ENCODE measurements at places on chromosomes 3 and 15.

- DNase-seq, result no peak
Measured at GRCh38 chr3:170322566-170323269, 34.8 kb upstream of the SKIL start.

- no peak for DNase-seq
Measured at GRCh38 chr15:42139596-42139995, 16.8 kb downstream of the PLA2G4F start.

- DNase-seq, result no peak
Measured at GRCh38 chr3:171972871-171973348, 66.5 kb upstream of the FNDC3B start.

DNA sequence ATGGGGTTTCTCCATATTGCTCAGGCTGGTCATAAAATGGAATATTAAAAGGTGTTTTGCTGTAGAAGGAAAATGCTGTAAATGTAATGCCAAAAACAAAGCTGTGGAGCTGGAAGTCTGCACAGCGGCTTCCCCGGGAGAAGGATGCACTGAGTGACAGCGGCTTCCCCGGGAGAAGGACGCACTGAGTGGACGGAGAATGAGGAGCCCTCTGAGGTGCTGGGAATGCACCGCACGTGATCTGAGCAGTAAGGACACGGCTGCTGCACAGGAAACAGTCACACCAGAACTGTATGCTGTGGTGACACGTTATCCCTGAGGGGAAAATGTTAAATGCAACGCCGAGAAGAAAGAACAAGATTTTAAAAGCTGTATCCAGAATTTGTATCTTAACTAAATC is 24.6 kb downstream of the TNK2 start:
- no peak for DNase-seq

DNA sequence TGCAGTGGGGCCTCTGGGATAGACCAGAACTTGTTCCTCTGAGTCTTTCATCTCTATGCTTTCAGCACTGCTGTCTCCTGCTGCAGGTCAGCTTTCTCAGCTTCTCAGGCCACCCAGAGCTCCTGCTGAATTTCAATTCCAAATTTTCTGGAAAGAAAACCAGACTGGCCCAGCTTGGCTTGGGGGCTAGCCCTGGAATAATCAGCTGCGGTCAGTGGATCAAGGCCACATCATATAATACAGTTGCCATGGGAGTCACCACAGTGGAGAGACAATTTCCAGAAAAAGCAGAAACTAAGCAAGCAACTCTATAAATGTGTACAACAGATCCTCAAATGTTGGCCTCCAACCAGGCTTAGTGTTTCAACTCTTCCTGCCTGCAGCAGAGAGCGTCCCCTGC is 91.1 kb upstream of the SLC24A5 start:
- DNase-seq, result no peak

- DNase-seq, result no peak
Measured at GRCh38 chr3:15256861-15257341, 50.9 kb downstream of the CAPN7 start.

- no peak for DNase-seq
Measured at GRCh38 chr3:11539677-11540076, 104.0 kb downstream of the VGLL4 start.

DNA sequence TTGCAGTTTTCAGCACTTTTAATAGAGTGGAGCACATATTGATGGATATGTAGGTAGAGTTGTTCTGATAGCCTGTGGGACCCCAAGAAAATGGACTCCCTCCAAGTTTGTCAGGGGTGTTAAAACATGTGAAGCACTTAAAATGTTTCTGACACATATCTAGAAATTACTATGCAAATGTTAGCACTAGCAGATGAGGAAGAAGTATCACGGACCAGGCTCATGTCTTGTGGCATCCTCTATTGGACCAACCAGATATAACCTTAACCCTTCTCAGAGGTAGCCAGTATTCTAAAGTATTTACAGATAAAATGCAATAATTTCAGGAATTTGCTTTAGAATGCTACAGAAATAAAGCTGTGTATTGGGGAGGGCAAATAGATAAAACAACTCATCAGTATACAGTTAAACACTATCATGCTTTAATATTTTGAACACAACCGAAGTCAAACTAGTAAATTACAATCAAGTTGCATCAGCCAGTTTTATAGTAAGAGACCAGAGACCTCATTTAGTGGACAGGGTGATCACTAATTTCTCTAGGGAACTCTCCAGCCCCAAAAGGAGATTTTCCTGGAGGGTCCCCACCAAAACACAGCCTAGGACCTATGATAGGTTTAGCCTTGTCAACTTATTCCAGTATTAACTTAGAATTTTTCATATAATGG is 57.2 kb upstream of the FBN1 start:
- DNase-seq, result no peak

GRCh38 chr3:69731080-69731479 is 8.2 kb upstream of the MITF start:
- no peak for DNase-seq

DNA sequence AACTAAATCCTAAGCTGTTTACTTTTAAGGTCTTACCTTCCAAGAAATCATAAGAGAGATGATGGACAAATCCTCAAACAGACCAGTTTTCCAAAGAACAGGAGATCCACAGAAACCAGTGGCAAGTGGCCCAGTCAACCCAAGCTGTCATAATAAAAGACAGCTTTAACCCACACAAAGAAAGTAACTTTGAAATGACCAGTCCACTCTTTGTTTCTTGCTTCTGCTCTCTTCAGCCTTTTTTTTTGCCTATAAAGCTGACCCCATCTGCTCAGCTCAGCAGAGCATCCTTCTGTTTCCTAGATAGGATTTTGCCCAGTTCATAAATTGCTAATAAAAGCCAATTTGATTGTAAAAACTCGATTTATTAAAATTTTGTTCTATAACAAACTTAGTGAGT is 299.4 kb downstream of the OXSM start:
- no peak for DNase-seq

DNA sequence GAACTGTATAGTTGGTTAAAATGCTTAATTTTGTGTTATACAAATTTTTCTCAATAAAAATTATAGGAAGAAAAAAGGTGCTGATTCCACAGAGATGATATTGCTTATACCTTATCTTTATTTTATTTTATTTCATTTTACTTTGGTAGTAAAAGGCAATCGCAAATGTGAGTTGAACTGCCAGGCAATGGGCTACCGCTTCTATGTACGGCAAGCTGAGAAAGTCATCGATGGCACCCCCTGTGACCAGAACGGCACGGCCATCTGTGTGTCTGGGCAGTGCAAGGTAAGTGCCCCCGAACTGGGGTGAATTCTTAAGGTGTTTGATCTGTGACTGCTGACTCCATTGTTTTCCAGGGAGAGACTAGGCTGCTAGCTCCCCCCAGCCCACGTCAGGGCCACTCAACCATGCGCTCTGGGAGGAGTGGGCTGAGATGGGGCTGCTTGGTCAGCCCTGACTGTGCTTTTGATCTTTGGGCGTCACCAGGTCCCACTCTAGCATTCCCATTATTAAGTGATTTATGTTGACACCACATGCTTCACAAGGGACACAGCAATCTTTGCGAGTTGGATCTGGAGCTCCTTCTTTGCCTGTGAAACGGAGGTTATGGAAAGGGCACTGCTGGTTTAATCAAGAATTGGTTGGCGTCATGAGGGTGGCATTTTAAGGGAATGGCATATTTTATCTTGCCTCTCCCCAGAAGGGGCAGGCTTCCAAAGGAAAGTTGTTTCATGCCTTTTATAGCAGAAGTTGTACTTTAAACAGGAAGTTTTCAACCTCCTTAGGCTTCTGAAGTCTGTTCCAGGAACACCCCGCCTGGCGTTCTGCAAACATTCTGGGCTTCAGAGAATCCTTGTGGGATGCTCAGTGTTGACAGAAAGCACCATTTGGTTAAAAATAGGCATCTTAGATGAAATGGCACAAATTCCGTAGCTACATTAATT is 296.5 kb downstream of the THSD4 start:
- no peak for DNase-seq

- no peak for DNase-seq
Measured at GRCh38 chr3:79521221-79521848, 246.5 kb downstream of the ROBO1 start.

DNA sequence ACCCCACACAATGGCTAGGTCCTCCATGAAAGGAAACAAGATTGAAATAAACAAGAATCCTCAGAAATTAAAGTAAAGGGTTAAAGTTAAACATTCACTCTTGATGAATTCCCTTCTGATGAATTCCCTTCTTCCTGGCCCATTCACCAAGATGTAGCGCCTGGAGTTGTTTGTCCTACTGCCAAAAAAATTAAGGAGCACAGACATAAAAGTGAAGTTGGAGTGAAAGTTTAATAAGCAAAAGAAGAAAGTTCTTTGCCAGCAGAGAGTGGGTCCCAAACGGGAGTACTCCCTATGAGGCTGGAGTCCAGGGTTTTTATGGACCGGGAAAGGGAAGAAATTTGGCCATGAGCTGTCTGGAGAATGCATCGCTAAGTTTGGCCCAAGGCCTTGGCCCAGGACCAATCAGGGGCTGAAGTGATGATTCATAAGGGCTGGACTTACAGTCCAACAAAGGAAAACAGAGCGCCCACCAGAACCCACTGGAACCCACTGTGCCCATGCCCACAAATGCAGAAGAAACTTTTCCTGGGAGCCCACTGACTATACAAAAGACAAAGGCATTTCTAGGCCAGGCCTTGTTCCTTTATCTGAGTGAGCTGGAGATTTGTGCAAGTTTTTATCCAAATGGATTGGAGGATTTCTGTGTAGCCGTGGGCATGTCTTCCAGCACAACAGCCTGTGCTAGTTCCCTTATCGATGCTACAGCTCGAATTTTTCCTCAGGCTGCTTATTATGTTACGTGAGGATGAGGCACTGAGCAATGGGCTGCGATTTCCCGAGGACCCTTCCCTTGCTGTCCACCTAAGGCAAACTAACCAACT is 1561.6 kb downstream of the OTOL1 start:
- no peak for DNase-seq

GRCh38 chr15:101029971-101030661 is 111.0 kb downstream of the LRRK1 start:
- DNase-seq, result no peak

- no peak for DNase-seq
Measured at GRCh38 chr15:61118885-61119284, 110.2 kb downstream of the RORA start.

GRCh38 chr15:55402707-55403106 is 5.5 kb downstream of the CCPG1 start:
- no peak for DNase-seq

DNA sequence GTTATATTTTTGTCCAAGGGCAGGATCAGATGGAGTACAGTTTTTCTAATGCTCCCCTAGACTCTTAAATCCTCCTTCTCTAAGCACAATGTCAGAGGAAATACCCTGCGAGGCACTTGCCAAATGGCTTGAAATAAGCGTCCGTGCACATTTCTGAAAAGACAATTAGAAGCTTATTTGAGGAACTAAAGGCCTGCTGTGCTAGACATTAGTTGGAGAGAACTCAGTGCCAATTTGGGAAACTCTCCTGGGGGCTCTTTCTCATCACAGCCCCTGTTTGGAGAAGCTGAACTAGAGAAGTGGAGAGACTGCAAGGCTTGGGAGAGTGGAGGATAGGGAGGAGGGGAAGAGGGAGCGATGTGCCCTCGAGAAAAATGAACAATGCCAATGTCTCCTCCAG is 247.6 kb upstream of the C2CD4B start:
- no peak for DNase-seq

DNA sequence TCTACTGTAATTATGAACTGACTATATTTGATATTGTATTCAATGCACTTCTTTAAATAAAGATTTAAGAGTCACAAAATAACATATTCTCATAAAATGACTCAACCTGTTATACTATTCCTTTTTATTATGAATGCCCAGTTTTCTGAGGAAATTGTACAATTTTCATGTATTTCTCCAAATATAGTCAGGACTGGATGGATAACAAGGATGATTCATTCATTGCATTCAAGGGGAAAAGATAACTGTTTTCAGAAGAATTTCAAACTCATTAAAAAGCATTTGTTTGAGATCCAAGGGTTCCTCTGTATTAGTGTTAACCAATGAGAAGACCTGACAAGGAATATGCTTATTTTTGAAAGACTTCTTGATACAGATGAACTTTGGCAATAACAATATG is 163.7 kb downstream of the MEIS2 start:
- DNase-seq, result no peak

- DNase-seq, result no peak
Measured at GRCh38 chr3:141331377-141332318, 36.7 kb upstream of the ZBTB38 start.

GRCh38 chr3:10205451-10206165 is 40.9 kb downstream of the IRAK2 start:
- no peak for DNase-seq

DNA sequence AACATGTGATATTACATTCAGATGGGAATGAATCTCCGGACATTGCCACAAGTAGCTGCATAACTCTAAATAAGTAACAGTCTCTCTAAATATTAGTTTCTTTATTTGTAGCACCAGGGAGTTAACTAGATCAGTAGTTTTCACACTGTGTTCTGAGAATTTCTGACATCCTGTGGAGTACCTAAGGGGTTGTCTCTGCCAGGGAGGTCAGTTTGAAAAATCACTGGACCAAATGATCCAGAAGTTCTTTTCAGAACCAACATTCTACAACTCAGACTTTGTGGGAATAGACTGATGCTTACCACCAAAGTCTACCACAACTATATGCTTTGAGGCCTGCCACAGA is 9.0 kb upstream of the ILDR1 start:
- no peak for DNase-seq

DNA sequence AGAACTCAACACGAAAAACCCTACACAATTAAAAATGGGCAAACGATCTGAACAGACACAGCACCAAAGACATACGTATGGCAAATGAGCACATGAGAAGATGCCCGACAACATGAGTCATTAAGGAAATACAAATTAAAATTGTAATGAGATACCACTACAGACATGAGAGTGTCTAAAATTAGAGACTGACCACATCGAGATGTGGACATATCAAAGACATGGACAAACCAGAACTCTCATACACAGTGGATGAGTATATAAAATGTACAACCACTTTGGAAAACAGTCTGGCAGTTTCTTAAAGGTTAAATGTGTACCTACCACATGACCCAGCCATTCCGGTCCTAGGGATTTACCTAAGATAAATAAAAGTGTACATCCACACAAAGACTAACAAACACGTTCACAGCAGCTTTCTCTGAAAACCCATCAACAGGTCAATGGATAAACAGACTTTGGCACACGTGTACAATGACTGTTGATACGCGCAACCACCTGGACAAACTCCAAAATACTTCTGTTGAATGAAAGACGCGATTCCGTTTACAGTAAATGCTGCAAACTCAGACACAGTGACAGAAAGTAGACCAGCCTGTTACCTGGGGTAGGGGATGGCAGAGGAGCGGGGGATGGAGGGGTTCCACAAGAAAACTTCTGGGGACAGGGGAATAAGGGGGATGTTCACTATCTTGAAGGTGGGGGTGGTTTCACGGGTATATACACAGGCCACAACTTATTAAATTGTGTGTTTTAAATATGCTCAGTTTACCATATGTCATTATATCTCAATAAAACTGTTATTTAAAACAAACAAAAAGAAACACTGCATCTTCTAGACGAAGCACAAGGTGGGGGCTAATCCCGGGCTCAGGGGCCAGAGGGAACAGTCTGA is 2.1 kb downstream of the TNK2 start:
- DNase-seq, result no peak

All from cortex of kidney (tissue), 1 donor.